CD4-positive, alpha-beta T cell treated with Interleukin-17A for 4 hours (primary cell): ENCODE measurements at places on chromosomes 5 and 9.

DNA sequence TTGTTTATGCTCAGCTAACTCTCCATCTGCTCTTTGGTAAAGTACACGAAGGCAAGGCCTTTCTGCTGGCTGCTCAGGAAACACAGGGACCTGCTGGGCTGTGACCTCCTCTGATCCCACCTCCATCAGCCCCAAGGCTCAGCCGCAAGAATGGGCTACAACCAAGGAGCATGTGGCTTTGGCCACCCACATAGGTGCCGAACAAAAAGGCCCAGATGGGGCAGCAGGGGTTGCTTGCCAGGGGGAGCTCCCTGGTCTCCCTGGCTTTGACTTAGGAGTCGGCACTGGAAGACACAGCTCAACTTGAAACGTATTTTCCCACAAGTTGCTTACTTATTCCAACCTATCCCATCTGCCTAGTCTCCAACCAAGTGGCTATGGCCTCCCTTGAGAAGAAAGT is 461.1 kb downstream of the ICE1 start:
- DNase-seq: no peak

- no peak for DNase-seq
Measured at GRCh38 chr5:16897284-16897704, 38.8 kb downstream of the MYO10 start.

DNA sequence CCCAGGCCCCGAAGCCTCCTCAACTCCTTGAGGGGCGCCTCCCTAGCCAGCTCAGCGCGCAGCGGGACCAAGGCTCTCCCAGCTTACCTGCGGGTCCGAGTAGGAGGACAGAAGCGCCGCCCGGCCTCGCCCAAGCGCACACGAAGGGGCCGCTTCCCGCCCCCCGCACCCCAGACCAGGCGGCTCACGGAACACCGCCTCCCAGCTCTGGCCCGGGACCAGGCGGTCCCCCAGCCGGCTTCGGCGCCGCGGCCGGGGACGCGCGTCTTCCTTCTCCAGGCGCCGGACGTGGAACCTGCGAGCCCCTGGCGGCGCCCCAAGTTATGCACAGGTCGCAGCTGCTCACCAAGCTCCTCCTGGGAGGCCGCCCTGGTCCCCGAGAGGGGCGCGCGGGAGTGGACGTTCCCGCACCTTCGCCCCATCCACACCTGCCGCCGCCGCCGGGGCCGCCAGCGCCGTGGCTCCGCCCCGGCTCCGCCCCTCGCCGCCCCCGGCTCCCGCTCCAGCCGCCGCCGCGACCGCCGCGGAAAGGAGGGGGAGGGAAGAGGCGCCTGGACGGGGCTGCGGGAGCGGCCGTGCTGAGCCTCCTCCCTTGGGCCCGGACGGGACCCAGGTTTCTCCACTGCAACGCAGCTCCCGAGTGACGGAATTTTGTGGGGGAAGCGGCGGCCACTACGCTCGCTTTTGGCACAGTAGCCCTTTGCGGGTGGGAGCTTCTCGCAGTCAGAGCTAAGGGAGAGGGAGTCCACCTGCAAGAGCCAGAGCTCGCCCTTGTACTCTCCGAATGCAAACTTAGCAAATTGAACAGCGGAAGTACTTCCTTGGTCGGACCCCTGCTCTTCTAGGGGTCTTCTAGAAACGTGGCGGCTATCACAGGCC is 77.5 kb upstream of the IFNE start:
- peak; percentile 62 for DNase-seq

GRCh38 chr5:100889165-100889743 is 13.8 kb downstream of the ST8SIA4 start:
- DNase-seq: no peak

DNA sequence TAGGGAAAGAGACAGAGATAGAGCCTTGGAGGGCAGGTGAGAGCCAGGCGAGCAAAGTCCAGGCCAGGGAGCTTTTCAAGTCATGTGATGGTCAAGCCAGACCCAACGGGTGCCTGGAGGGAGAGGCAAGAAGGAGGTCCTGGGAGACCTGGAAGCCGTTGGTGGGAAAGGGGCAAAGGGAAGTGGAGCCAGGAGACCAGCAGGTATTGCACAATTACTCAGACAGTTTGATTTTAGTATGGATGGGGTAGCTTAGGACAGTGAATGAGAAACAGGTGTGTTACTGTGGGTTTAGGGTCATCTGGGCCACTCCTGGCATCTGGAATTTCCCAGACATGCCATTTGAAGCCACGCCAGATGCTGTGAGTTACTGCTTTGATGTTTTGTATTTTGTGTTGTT is 5.1 kb downstream of the SECISBP2 start:
- no peak for DNase-seq

DNA sequence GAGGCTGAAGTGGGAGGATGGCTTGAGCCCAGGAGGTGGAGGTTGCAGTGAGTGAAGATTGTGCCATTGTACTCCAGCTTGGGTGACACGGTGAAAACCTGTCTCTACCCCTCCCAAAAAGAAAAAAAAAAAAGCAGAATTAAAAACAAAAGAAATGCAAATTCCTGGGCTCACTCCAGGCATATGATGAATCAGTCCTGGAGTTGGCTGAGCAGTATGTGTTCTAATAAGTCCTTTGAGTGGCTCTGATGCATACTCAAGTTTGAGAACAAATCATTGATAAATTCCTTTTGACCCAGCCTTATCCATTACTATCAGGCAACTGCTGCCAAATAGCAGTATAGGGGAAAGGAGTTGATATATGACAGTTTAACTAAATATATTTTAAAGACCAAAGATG is 28.3 kb downstream of the UHRF2 start:
- no peak for DNase-seq

DNA sequence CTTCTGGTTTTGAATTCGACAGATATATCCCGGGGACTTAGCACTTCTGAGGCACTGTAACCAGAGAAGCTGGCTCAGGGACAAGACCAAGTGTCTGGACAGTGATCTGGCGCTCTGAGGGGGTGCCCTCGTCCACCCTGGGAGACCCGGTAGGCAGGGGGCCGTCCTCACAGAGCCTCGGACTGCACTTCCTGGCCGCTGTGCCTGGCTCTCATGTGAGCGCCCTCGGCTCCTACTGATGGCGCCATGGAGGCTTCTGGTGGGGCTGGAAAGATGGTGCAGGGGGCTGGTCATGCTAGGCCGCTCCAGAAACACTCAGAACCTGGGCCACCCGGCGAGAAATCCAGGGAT is 18.8 kb upstream of the SLC6A3 start:
- no peak for DNase-seq

DNA sequence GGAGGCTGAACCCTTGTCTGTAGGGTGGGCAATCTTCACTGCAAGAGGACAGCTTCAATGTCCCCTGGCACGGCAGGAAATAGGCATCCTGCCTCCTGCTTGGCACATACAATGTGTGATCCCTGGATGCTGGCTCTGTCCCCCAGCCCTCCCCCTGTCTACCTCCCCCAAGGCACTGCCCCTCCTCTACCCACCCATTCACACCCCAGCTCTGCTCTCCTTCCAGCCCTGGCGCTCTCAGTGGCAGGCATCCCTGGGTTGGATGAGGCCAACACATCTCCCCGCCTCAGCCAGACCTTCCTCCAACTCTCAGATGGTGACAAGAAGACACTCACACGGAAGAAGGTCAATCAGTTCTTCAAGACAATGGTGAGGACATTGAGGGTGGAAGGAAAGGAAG is 24.1 kb upstream of the FOXI1 start:
- DNase-seq: no peak

GRCh38 chr9:134003237-134003636 is 11.1 kb upstream of the VAV2 start:
- no peak for DNase-seq

GRCh38 chr5:93580063-93580926 is 724 bp downstream of the NR2F1-AS1 start:
- DNase-seq: no peak

GRCh38 chr9:81566074-81566698 is 123.2 kb downstream of the TLE1 start:
- no peak for DNase-seq

DNA sequence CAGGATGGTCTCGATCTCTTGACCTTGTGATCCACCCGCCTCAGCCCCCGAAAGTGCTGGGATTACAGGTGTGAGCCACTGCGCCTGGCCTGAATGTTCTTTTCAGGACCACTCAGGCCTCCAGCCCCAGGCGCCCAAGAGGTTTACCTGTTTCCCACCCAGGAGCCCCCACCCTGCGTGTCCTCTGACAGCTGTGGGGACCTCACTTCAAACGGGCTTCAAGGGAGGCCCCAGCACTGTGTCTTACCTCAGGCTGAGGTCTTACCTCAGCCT is 19.1 kb upstream of the SLC6A19 start:
- DNase-seq: no peak

- DNase-seq: no peak
Measured at GRCh38 chr5:64295101-64295500, 129.5 kb downstream of the RNF180 start.

DNA sequence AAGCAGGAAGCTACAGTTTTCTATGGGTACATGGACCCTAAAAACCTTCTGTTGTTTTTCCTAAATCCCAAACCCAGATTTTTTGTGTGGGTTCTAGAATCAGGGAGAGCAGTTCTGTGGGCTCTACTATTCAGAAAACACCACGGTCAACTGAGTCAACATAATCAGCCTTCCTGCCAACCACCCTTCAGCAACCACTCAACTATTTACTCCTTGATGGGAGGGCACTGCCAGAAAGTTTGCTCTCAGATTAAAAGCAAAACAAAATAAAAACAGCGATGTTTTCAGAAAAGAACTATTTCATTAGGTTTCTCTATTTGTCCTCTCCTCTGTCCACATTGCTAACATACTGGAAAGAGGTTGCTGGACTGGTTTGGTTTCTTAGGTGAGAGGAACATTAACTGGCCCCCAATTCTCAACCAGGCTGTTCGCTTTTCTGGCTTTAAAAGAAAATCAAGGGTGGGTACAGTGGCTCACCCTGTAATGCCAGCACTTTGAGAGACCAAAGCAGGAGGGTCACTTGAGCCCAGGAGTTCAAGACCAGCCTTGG is 72.3 kb downstream of the GCNT1 start:
- DNase-seq: no peak

GRCh38 chr9:136203408-136204144 is 1.4 kb downstream of the LHX3 start:
- DNase-seq: no peak

GRCh38 chr5:19584131-19584530 is 403.9 kb downstream of the CDH18 start:
- DNase-seq: no peak

- DNase-seq: no peak
Measured at GRCh38 chr5:95746722-95747679, 15.9 kb downstream of the RHOBTB3 start.

- DNase-seq: no peak
Measured at GRCh38 chr9:84504360-84504759, 163.8 kb upstream of the SLC28A3 start.

DNA sequence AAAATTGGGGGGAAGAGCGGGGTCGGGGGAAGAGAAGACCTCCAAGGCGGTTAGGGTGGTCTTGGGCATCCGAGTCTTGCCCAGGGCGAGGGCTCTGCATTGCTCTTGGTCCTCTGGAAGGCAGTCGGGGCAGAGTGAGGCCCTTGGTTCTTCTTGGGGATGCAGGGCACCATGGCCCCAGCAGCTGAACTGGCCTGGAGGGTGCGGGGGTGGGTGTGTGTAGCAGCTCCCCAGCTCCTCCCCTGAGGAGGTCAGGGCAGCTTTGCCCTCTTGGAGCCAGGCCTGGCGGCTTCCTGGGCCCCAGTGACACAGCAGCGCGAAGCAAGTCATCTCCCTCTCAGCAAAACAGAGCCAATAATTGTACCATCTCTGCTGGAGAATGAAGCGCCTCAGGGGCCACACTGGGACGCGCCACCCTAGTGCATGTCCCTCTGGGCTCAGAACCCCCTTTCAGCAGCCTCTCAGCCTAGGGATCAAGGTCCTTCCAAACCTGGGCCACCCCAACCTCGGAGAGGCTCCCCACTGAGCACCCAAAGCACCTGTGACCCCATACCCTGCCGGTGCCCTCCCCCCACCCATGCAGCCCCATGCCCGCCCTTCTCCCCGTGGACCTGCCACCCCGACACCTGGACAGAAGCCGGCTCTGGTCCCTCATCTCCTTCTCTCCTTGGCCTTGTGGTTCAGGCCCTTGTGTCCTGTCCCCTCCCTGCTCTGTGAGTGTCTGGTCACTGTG is 10.4 kb upstream of the RXRA start:
- no peak for DNase-seq

DNA sequence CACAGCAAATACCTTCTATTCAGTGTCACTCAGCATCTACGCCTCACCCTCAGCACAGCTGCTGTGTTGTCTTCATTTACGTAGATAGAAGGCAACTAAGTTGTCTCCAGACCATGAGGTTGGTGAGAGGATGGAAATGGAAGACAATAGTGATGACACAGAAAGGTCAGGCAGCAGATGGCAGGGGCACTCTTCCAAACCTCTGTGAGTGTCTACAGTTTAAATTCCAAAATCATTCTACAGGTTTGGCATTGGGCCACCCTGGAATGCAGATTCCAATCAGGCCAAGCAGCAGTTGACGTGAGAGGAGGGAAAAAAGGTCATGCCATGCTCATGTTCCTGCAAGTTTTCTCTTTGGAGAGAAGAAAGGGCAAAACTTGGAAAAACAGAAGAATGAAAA is 68.7 kb upstream of the ADAMTSL1 start:
- DNase-seq: no peak

GRCh38 chr9:127731938-127732337 is 3.2 kb downstream of the TOR2A start:
- DNase-seq: no peak

GRCh38 chr5:32531885-32532520 is 53.4 kb upstream of the SUB1 start:
- DNase-seq: peak; percentile 57

DNA sequence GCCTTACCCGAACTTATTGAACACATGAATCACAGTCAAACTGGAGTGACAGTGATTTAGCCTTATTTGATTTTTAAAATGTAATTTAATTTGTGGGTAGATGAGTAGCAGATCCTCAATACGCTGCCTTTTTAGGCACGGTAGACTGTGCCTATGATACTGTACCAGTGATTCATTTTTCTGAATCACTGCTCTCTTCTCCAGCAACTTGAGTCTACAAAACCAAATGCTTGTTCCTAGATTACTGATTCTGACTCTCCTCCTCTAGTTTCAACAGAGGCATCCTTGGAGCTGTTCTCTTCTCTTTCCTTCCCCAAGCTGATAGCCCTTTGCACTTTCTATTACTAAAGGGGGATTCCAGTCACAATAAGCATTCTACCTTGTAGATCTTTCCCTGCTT is 94.3 kb upstream of the IL7R start:
- no peak for DNase-seq

DNA sequence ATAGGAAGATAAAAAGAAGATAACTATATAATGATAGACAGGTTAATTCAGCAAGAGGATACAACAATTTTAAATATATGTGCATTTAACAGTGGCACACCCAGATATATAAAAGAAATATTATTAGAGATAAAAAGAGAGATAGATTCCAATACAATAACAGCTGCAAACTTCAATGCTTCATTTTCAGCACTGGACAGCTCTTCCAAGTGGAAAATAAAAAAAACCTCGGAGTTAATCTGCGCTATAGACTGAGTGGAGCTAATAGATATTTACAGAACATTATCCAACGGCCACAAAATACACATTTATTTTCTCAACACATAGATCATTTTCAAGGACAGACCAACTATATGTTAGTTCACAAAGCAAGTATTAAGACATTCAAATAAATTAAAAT is 1229.5 kb upstream of the CDH6 start:
- no peak for DNase-seq
